ENCODE measurements at places on chromosomes 4 and X.

DNA sequence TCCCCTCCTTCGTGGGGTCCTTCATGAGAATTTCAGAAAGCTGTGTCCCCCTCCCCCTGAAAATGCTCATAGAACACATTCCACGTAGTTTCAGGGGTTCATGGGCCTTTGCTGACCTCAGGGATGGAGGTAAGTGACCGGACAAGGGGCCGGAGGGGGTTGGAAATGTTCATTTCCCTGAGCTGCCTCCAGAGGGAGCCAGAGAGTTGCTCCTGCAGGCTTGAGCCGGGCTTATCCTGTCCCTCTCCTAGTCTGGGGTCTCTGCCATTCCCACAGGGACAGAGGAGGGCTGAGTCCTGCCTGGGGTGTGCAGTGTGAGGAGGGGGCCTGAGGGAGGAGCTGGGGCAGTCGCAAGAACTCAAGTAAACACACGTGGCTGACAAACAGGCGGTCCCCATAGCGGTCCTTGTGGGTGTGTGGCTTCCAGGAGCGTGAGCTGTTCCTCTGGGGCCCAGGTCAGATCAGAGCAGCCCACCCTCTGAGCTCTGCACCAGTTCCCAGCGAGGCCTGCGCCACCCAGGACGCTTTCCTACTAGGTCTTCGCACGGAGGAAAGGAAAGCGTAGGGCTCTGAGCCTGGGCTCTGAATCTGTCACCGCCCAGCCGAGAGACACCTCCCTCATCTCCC lies 62.5 kb downstream of the WFS1 start:
- no peak overlapping the region for H3K27ac ChIP-seq
- no peaks in the 10 kb centered on the region for H3K4me1 ChIP-seq
- DNase-seq, result no peak
- peaks cover 51% of the 10 kb centered on the region for H3K36me3 ChIP-seq
- H3K4me3 ChIP-seq, result no peak overlapping the region

- H3K4me3 ChIP-seq, result no peak overlapping the region
- DNase-seq, result no peak
- H3K27me3 ChIP-seq, result no peaks in the 10 kb centered on the region
Observed at GRCh38 chr4:182478475-182478874, 235.3 kb downstream of the TENM3 start.

GRCh38 chr4:56026596-56026995 lies 77.9 kb downstream of the CEP135 start:
- peaks cover 8% of the 10 kb centered on the region for H3K36me3 ChIP-seq
- no peaks in the 10 kb centered on the region for H3K27me3 ChIP-seq
- no peak for DNase-seq
- no peak overlapping the region for H3K27ac ChIP-seq
- H3K4me1 ChIP-seq, result no peaks in the 10 kb centered on the region

- no peak for DNase-seq
- H3K27me3 ChIP-seq, result no peaks in the 10 kb centered on the region
- H3K27ac ChIP-seq, result no peak overlapping the region
- H3K4me1 ChIP-seq, result no peaks in the 10 kb centered on the region
- no peaks in the 10 kb centered on the region for H3K36me3 ChIP-seq
Observed at GRCh38 chrX:68041110-68041509, 392.2 kb downstream of the OPHN1 start.

GRCh38 chr4:54806351-54806750 lies 148.6 kb downstream of the KIT start:
- no peaks in the 10 kb centered on the region for H3K4me1 ChIP-seq
- no peak overlapping the region for H3K4me3 ChIP-seq
- no peak overlapping the region for H3K27ac ChIP-seq

GRCh38 chr4:153465615-153466080 lies 512 bp upstream of the TMEM131L start:
- H3K27ac ChIP-seq, result peak overlapping the region; percentile 64
- no peaks in the 10 kb centered on the region for H3K36me3 ChIP-seq
- peak; percentile 23 for DNase-seq
- peaks cover 25% of the 10 kb centered on the region for H3K4me1 ChIP-seq

GRCh38 chrX:69424161-69424560 lies 80.0 kb upstream of the NALF2 start:
- H3K27me3 ChIP-seq, result no peaks in the 10 kb centered on the region
- H3K4me1 ChIP-seq, result no peaks in the 10 kb centered on the region
- no peak for DNase-seq
- no peak overlapping the region for H3K27ac ChIP-seq

DNA sequence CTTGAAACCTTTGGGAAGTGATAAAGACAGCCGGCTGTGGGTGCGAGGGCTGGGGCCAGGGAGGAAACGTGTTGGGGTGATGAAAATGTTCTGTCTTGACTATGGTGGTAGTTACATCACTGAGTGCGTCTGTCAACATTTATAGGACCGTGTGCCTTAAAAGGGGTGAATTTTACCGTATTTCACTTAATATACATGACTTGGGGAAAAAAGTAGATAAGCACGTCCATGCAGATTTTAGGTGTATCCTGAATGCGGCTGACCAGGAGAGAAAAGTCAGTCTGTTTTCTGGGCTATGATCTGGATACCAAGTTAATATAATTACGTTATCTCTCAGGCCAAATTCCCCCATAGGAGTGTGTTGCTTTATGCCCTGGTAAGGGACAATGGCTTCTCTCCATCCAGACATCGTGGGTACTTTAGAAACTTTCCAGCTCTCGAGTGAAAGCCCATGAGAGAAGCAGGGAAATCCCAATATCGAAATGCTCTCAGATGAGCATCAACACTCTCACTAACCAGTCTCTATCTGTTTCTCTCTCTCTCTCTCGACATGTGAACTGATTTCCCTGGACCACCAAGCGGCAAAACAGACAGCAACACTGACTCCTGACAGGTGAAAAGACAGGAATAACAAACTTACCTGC lies 71.5 kb downstream of the IRF2 start:
- no peak for DNase-seq
- H3K36me3 ChIP-seq, result peaks cover 4% of the 10 kb centered on the region
- no peak overlapping the region for H3K4me3 ChIP-seq
- H3K4me1 ChIP-seq, result peaks cover 67% of the 10 kb centered on the region
- no peak overlapping the region for H3K27ac ChIP-seq

DNA sequence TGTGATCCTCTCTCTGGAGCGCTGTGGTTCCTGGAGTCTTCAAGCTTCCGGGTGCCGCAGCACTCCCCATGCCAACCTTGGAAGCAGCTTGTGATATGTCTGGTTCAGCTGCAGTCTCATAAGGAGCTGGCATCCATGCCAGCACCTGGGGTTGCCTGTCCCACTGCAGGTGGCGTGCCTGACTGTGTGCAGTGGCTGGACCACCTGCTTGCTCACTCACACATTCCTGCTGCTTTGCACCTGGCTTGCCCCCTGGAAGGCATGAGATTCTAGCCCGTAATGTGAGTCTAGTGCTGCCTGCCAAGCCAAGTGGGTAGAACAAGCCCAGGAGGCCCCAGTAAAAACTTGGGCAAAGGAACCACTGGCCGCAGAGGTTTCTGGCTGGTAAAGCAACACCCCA lies 687.2 kb upstream of the AADAT start:
- no peaks in the 10 kb centered on the region for H3K36me3 ChIP-seq
- no peaks in the 10 kb centered on the region for H3K27me3 ChIP-seq
- no peak overlapping the region for H3K4me3 ChIP-seq
- DNase-seq, result no peak
- H3K27ac ChIP-seq, result no peak overlapping the region

GRCh38 chrX:131828482-131828881 lies 194.6 kb upstream of the STK26 start:
- no peak overlapping the region for H3K27ac ChIP-seq
- H3K27me3 ChIP-seq, result no peaks in the 10 kb centered on the region
- H3K4me3 ChIP-seq, result no peak overlapping the region
- DNase-seq, result no peak

DNA sequence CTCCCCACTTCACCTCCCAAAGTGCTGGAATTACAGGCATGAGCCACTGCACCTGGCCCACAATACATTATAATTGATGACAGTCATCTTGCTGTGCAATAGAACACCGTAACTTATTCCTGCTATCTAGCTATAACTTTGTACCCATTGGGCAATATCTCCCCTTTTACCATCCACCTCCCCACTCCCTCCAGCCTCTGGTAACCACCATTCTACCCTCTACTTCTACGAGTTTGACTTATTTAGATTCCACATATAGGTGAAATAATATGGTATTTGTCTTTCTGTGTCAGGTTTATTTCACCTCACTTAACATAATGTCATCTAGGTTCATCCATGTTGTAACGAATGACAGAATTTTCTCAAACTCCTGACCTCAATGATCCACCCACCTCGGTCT lies 8.2 kb upstream of the TEX11 start:
- H3K4me1 ChIP-seq, result no peaks in the 10 kb centered on the region
- H3K27ac ChIP-seq, result no peak overlapping the region
- no peak overlapping the region for H3K4me3 ChIP-seq
- no peaks in the 10 kb centered on the region for H3K27me3 ChIP-seq
- DNase-seq, result no peak

DNA sequence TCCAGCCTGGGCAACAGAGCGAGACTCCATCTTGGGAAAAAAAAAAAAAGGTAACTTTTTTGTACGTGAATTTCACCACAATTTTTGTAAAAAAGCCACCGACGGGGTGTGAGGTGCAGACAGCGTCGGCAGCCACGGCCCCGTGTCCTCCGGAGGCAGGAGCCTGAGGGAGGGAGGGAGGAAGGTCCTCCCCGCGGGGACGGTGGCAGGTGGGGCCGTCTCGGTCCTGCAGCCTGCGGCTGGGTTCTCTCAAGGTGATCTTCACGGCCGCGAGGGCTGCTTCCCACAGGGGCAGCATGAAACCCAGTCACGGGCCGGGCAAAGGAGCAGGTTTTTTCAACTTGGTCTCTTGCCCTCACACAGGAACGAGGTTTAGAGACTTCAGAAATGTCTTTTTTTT lies 14.0 kb downstream of the PLCXD1 start:
- peaks cover 6% of the 10 kb centered on the region for H3K36me3 ChIP-seq
- H3K4me1 ChIP-seq, result no peaks in the 10 kb centered on the region
- DNase-seq, result no peak

GRCh38 chrX:152149648-152150047 lies 11.3 kb upstream of the MAGEA10 start:
- no peaks in the 10 kb centered on the region for H3K27me3 ChIP-seq
- DNase-seq, result no peak
- H3K36me3 ChIP-seq, result no peaks in the 10 kb centered on the region
- no peak overlapping the region for H3K27ac ChIP-seq
- H3K4me1 ChIP-seq, result no peaks in the 10 kb centered on the region

GRCh38 chr4:146040623-146041022 lies 102.0 kb upstream of the ZNF827 start:
- no peaks in the 10 kb centered on the region for H3K4me1 ChIP-seq
- no peak overlapping the region for H3K27ac ChIP-seq
- H3K4me3 ChIP-seq, result no peak overlapping the region
- no peaks in the 10 kb centered on the region for H3K27me3 ChIP-seq
- no peak for DNase-seq

Measured in esophagus squamous epithelium (tissue), 5 donors.